ENCODE measurements at places on chromosomes 11 and 22. TPM values are rescaled to one million over a fixed set of nuclear protein-coding genes. Genes with fewer than 3 reads are reported as not detected.

DNA sequence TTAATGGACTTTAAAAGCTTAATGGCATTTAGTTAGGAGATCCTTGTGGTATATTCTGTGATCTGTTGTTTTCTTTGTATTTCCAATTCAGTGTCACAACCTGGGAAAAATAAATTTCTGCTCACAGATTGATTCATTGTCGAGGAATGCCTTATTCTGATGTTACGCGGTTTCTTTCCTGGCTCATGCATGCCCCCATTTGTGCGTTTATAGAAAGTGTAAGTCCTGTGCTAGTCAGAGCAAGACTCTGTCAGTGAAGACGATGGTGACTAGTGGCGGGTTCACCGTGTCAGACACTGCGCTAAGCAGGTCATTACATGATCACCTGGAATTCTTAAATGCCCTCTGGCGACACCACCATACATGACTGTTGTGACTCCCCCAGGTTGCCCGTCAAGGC, 169.4 kb downstream of the TBC1D22A start:
- H3K4me1 ChIP-seq, result peaks cover 11% of the 10 kb centered on the region
- H3K36me3 ChIP-seq, result no peaks in the 10 kb centered on the region
- no peak overlapping the region for H3K4me3 ChIP-seq
- no peaks in the 10 kb centered on the region for H3K27me3 ChIP-seq
- DNase-seq, result no peak
- no peak overlapping the region for H3K27ac ChIP-seq

DNA sequence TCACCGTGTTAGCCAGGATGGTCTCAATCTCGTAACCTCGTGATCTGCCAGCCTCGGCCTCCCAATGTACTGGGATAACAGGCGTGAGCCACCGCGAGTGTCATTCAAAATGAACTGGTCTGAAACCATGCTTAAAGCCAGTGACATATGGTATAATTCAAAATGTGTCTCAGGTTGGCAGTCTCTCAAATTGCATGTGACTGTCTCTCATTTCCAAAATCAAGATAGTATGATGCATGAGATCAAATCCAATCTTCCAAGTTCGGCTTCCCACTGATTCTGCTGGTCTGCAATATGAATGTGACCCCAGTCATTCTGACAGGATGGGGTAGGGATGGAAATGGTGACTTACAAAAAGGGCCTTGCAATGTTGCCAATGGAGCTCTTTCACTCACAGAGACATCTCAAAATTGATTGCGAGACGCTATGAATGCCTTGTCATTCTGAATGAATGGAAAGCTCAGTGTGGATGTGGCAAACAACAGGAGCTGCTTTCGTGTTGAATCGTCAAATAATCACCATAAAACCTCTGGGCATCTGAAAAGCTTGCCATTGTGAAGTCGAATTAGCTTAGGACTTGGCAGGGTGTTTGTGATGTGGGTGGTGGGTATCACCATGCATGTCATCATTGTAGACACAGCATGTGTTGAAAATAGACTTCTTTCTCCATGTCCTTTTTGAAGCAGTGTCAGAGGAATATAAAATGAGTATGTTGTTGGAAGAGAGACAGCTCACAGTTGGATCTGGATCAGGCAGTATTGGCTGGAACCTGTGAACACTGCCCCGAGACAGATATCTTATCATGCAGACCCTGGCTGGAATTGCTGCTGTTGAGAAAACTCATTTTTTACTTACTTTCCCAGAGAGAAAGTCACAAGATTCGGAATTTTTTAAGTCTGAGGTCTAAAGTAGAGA, 12.2 kb downstream of the SLN start:
- H3K4me1 ChIP-seq, result peaks cover 46% of the 10 kb centered on the region
- H3K36me3 ChIP-seq, result no peaks in the 10 kb centered on the region
- H3K27me3 ChIP-seq, result no peaks in the 10 kb centered on the region
- H3K27ac ChIP-seq, result no peak overlapping the region

DNA sequence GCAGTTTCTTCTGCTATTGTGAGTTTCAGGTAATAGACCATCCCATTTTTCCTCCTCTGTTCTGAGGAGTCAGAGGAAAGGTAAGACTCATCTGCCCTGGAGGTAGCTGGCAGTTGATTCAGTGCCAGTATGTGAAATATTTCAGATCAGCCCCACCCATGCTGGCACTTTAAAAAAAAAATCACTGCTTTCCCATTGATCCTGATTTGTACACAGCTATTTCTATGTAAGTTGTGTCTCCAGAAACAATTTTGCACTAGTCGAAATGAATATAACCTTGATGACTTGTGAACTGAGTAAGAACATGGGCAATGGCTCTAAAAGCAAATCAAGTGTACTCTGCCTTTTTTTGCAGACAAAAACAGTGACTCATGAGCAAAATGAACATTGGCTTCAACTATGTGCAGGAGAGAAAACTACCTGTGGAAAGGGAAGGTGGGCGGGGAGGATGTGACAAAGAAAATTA, 82.0 kb upstream of the OR5AK2 start:
- H3K36me3 ChIP-seq, result no peaks in the 10 kb centered on the region
- no peak overlapping the region for H3K4me3 ChIP-seq
- H3K4me1 ChIP-seq, result no peaks in the 10 kb centered on the region
- H3K27ac ChIP-seq, result no peak overlapping the region
- DNase-seq, result no peak

GRCh38 chr11:90318651-90319050, 95.8 kb upstream of the CHORDC1 start:
- no peaks in the 10 kb centered on the region for H3K36me3 ChIP-seq
- no peak overlapping the region for H3K4me3 ChIP-seq
- H3K27ac ChIP-seq, result no peak overlapping the region

GRCh38 chr22:32469799-32470212, 4.8 kb upstream of the FBXO7 start:
- H3K4me3 ChIP-seq, result no peak overlapping the region
- peak overlapping the region; percentile 30 for H3K27ac ChIP-seq
- peak; percentile 87 for DNase-seq
- no peaks in the 10 kb centered on the region for H3K36me3 ChIP-seq

The GRM5 gene
- total RNA-seq, result not detected

The MS4A7 gene
- total RNA-seq, result not detected

Measured in GM23248 (cell line).